ENCODE measurements at places on chromosomes 4 and X. TPM values are rescaled to one million over a fixed set of nuclear protein-coding genes. Genes with fewer than 3 reads are reported as not detected.

The MTMR8 gene
- total RNA-seq, result 0.05 TPM

The MCF2 gene
- not detected for total RNA-seq

The CPEB2 gene
- total RNA-seq, result 6.5 TPM

The MRPS18C gene
- total RNA-seq, result 21.3 TPM

The FGB gene
- not detected for total RNA-seq

The SMARCA1 gene
- total RNA-seq, result 8.0 TPM

The PDGFRA gene
- total RNA-seq, result 0.13 TPM

The PDS5A gene
- total RNA-seq, result 54.2 TPM

The SPP1 gene
- total RNA-seq, result 0.10 TPM
